ENCODE measurements at places on chromosomes 16 and 17.

GRCh38 chr16:79325226-79325945, 275.2 kb downstream of the MAF start:
- DNase-seq, result no peak

DNA sequence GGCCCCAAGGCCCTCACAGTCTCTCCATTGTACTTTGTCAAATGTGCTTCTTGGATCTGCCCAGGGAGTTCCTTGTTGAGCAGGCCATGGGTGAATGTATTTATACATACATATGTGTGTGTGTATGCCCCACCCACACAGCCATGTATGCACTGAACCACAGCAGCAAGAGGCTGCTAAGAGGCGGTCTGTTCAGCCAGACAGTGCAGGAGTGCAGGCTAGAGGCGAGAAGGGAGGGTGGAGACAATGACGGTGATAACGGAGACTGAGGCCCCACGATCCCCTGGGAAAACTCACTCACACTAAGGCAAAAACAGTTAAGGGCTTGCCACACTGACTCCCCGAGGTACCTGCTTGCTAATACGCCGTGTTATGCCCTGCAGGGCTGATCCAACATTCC, 151.0 kb upstream of the CDC42EP4 start:
- no peak for DNase-seq

DNA sequence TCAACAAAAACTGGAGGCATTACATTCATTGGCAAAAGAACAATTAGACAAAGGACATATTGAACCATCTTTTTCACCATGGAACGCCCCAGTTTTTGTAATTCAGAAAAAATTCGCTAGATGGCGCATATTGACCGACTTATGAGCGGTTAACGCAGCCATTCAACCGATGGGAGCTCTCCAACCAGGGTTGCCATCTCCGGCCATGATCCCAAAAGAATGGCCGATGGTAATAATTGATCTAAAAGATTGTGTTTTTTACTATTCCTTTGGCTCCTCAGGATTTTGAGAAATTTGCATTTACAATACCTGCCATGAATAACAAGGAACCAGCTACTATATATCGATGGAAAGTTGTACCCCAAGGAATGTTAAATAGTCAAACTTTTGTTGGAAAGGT, 21.4 kb downstream of the ALOX15B start:
- DNase-seq, result peak; percentile 69

GRCh38 chr16:20911361-20911760, 10.8 kb downstream of the LYRM1 start:
- DNase-seq, result no peak

DNA sequence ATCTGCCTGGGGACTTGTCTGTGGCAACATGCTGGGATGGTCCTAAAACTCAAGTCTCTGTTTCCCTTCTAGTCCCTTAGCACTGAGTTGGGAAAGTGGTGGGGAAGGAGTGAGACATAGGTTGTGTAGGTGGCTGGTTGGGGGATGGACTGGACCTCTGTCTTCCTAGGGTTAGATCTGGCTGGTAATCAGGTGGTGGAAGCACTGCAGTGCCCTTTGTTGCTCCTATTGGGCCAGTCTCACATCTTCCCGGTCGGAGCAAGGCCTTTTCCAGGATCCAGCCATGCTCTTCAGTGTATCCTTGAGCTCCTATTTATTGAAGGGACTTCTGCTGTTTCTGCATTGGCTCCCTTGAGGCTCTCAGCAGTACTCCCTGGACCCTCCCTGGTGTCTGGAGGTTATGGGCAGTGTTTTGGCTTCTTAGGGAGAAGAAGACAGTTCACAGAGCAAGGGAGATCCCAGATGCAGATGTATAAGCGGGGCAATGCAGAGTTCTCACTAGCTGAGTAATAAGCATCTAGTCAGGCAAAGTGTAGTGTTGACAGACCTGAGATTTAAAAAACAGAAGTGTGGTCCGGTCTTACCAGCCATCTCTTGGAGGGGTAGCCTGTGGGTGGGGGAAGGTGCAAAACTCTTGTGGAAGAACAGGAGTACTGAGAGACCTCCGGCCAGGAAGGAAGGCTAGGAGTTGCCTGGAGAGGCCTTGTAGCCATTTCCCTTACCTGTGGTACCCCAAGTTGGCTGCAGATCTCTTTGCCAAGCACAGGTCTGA, 1.3 kb upstream of the NUTF2 start:
- DNase-seq, result no peak

GRCh38 chr17:32523017-32523680, 36.4 kb downstream of the CDK5R1 start:
- peak; percentile 71 for DNase-seq
